ENCODE measurements at places on chromosomes 7 and 10. TPM values are rescaled to one million over a fixed set of nuclear protein-coding genes. Genes with fewer than 3 reads are reported as not detected.

DNA sequence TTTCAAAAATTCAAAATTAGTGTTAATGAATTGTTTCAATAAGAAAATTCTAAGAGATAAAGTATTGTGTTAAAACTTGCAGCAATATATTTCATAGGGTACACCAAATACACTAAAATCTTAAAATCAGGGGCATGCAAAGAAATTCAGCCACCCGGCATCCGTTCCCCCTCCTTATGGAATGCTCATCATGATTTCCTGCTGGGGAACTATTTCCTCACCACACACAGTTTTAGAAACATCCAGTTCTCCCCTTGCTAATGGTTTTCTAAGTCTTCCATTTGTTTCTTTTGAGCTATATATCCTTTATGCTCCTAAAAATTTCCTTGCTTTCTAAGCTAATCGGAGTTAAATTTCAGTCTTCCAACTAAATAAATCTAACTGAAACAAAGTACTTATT is 60.7 kb downstream of the CHCHD3 start:
- H3K27ac ChIP-seq: no peak overlapping the region
- H3K36me3 ChIP-seq: peaks cover 5% of the 10 kb centered on the region
- H3K4me3 ChIP-seq: no peak overlapping the region
- DNase-seq: no peak
- H3K4me1 ChIP-seq: no peaks in the 10 kb centered on the region

Gene RPS24
- total RNA-seq: 1,479 TPM

Gene AQP1
- 0.48 TPM for total RNA-seq

- peak; percentile 13 for DNase-seq
- H3K36me3 ChIP-seq: peaks cover 25% of the 10 kb centered on the region
- H3K4me1 ChIP-seq: peaks cover 78% of the 10 kb centered on the region
These were observed 97.8 kb downstream of the HIPK2 start for GRCh38 chr7:139679731-139680594.

- no peak overlapping the region for H3K27ac ChIP-seq
- no peaks in the 10 kb centered on the region for H3K27me3 ChIP-seq
- no peak for DNase-seq
- H3K36me3 ChIP-seq: no peaks in the 10 kb centered on the region
- no peak overlapping the region for H3K4me3 ChIP-seq
These were observed 310.4 kb downstream of the CTNNA3 start for GRCh38 chr10:67385566-67385965.

DNA sequence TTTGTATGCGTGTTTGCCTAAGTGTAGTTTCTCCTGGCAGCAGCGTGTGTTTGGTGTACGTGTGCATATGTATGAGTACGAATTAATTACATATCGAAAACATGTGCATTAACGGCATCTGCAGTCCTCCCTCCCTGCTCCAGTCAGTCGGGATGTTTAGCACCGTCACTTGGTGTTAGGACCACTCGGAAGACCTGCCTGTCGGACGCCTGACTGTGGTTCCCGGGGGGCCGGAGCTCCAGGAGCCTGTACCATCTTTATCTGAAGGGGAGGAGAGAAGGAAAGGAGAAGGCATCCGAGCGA is 1.1 kb upstream of the CNTNAP2 start:
- no peak for DNase-seq
- H3K27ac ChIP-seq: no peak overlapping the region
- no peaks in the 10 kb centered on the region for H3K4me1 ChIP-seq
- 0 out of 2 replicates have a peak, but pooled peaks cover 3% of the 10 kb centered on the region for H3K36me3 ChIP-seq
- H3K4me3 ChIP-seq: no peak overlapping the region

- no peaks in the 10 kb centered on the region for H3K4me1 ChIP-seq
- H3K27ac ChIP-seq: no peak overlapping the region
- no peak overlapping the region for H3K4me3 ChIP-seq
- no peak for DNase-seq
- H3K27me3 ChIP-seq: peaks cover 7% of the 10 kb centered on the region
- H3K36me3 ChIP-seq: no peaks in the 10 kb centered on the region
These were observed 131.3 kb downstream of the ANK3 start for GRCh38 chr10:60258429-60258797.

Gene KMT2C
- total RNA-seq: 29.5 TPM

GRCh38 chr7:46210467-46210866 is 289.4 kb upstream of the IGFBP3 start:
- no peak overlapping the region for H3K4me3 ChIP-seq
- peaks cover 33% of the 10 kb centered on the region for H3K4me1 ChIP-seq
- peak overlapping the region; percentile 19 for H3K27ac ChIP-seq
- no peaks in the 10 kb centered on the region for H3K27me3 ChIP-seq
- peak; percentile 55 for DNase-seq
- no peaks in the 10 kb centered on the region for H3K36me3 ChIP-seq

DNA sequence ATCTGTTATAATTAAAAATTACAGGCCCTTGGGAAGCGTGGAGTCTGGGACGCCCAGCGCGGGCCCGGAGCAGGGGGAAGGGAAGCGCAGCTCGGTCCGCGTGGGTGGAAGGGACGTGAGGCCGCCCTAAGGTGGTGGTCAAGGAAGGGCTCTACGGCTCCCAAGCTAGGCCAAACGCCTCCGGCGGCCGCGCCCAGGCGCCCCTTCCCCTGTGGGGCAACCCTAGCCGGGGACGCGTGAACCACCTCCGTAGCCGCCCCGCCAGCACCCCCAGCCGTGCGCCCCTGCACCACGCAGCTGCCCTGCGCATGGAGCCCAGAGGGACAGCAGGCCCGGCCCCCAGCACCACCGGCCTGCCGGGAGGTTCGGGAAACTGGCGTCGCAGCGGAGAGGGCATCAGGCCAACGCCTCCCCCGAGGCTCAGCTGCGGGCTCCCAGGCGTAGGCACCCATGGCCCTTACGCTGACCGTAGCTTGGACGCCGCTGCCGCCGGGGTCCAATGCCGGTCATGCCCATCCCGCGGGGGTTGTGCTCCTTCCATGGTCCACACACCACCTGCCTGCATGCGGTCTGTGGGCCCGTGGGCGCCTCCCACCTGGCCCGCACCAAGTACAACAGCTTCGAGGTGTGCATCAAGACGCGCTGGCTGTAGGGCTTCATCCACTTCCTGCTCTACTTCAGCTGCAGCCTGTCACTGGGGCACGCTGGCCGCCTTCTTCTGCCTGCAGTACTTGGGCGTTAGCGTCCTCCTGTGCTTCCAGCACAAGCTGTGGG is 166.7 kb downstream of the SEPTIN7 start:
- no peaks in the 10 kb centered on the region for H3K4me1 ChIP-seq
- H3K4me3 ChIP-seq: no peak overlapping the region
- no peaks in the 10 kb centered on the region for H3K36me3 ChIP-seq
- H3K27ac ChIP-seq: no peak overlapping the region
- no peak for DNase-seq

- no peaks in the 10 kb centered on the region for H3K4me1 ChIP-seq
- no peaks in the 10 kb centered on the region for H3K36me3 ChIP-seq
- no peak for DNase-seq
- H3K27ac ChIP-seq: no peak overlapping the region
- no peaks in the 10 kb centered on the region for H3K27me3 ChIP-seq
- H3K4me3 ChIP-seq: no peak overlapping the region
These were observed 300.5 kb upstream of the MYO3A start for GRCh38 chr10:25633542-25633941.

Gene CSTF2T
- total RNA-seq: 12.5 TPM

- no peaks in the 10 kb centered on the region for H3K36me3 ChIP-seq
- peaks cover 12% of the 10 kb centered on the region for H3K27me3 ChIP-seq
- no peak overlapping the region for H3K27ac ChIP-seq
- no peak for DNase-seq
These were observed 32.9 kb downstream of the TLX1 start for GRCh38 chr10:101164020-101164419.

- DNase-seq: no peak
- H3K27ac ChIP-seq: no peak overlapping the region
- no peaks in the 10 kb centered on the region for H3K4me1 ChIP-seq
These were observed 26.2 kb downstream of the ADAM22 start for GRCh38 chr7:87960239-87960638.

Gene GJD4
- not detected for total RNA-seq

DNA sequence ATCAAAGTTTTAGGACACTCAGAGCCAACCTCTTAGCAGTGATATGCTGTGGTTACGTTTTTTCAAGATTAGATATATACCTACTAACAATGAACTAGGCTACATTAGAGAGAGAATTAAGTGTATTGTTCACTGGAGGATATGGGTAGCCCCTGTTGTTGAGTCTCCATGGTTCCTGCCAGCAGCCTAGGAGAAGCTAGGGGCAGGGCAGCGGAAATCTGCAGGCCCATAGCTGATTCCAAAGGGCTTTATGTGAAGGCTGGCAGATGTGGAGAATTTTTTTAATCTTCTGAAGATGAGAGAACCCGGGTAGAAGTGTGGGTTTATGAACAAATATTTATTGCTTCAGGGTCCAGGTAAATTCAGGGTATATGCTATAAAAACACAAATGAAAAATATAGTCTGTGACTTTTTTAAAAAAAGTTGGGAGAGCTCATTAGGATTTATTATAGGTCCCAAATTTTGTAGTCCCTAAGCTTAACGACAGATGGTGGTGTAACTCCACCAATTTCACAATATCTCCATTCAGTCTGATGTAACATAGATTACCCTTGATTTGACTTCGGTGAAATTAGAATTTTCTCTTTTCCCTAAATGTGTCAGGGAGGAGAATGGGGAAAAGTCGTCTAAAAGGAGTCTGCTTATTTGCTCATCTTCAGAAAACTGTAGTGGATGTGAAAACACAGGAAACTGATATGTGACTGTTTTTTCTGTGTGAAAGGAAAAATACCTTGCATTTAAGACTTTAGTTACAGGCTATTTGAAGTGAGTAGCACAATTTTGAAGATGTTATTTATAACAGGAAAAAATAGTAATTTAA is 163.0 kb upstream of the PPP1R3A start:
- DNase-seq: peak; percentile 48
- no peak overlapping the region for H3K4me3 ChIP-seq
- no peaks in the 10 kb centered on the region for H3K36me3 ChIP-seq
- H3K4me1 ChIP-seq: peaks cover 23% of the 10 kb centered on the region
- H3K27me3 ChIP-seq: peaks cover 30% of the 10 kb centered on the region
- H3K27ac ChIP-seq: no peak overlapping the region

Gene VOPP1
- total RNA-seq: 102 TPM

Gene RET
- 0.47 TPM for total RNA-seq

Gene STEAP1
- total RNA-seq: 21.1 TPM

DNA sequence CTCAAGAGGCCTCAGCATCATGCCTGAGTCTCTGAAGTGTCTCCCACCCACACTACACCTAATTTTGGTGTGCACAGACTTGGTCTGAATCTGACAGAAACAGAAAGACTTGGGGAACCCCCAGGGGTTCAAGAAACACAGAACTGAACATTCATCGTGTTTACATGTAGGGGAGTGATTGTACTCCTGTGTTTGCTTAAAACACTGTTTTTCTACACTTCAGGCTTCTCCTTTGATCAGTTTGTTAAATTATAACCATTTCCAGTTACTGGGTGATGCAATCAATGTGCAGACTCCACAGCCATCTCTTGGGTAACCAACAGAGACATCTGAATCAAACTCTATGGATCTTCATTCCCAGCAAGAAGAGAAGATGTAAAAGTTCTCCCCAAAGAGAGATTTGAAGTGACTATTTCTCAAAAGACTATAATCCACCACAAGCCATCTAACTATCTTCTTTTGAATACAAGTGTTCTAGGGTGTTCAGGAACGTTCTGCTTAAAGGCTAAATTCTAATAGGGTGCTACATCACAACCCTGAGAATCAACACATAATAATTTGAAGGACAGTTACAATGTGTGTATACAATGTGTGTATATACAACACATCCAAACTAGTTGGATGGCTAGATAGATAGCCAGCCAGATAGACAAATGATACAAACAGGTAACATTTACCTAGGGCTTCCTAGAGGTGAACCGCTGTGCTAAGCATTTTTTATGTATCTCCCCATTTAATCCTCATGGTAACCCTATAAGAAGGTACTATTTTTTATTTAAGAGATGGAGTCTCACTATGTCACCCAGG is 34.2 kb downstream of the DNAJC12 start:
- no peaks in the 10 kb centered on the region for H3K36me3 ChIP-seq
- H3K4me3 ChIP-seq: no peak overlapping the region
- no peak for DNase-seq
- no peaks in the 10 kb centered on the region for H3K27me3 ChIP-seq

Gene PNPLA8
- total RNA-seq: 17.7 TPM

- no peaks in the 10 kb centered on the region for H3K36me3 ChIP-seq
- DNase-seq: no peak
- H3K27ac ChIP-seq: no peak overlapping the region
- no peaks in the 10 kb centered on the region for H3K4me1 ChIP-seq
- H3K27me3 ChIP-seq: peaks cover 12% of the 10 kb centered on the region
These were observed 29.0 kb upstream of the OGDHL start for GRCh38 chr10:49791100-49791499.

GRCh38 chr7:116145245-116145852 is 65.0 kb upstream of the TES start:
- peaks cover 16% of the 10 kb centered on the region for H3K4me1 ChIP-seq
- no peak for DNase-seq
- no peak overlapping the region for H3K27ac ChIP-seq
- H3K36me3 ChIP-seq: 0 out of 2 replicates have a peak, but pooled peaks cover 6% of the 10 kb centered on the region

Gene CALN1
- total RNA-seq: not detected

- no peaks in the 10 kb centered on the region for H3K4me1 ChIP-seq
- H3K4me3 ChIP-seq: no peak overlapping the region
- no peak overlapping the region for H3K27ac ChIP-seq
- no peaks in the 10 kb centered on the region for H3K36me3 ChIP-seq
- no peak for DNase-seq
These were observed 59.8 kb downstream of the GRID1 start for GRCh38 chr10:86306628-86307278.

GRCh38 chr10:18554479-18554878 is 96.9 kb downstream of the NSUN6 start:
- DNase-seq: no peak
- H3K4me1 ChIP-seq: no peaks in the 10 kb centered on the region
- H3K27ac ChIP-seq: no peak overlapping the region
- H3K4me3 ChIP-seq: no peak overlapping the region
- peaks cover 5% of the 10 kb centered on the region for H3K36me3 ChIP-seq

DNA sequence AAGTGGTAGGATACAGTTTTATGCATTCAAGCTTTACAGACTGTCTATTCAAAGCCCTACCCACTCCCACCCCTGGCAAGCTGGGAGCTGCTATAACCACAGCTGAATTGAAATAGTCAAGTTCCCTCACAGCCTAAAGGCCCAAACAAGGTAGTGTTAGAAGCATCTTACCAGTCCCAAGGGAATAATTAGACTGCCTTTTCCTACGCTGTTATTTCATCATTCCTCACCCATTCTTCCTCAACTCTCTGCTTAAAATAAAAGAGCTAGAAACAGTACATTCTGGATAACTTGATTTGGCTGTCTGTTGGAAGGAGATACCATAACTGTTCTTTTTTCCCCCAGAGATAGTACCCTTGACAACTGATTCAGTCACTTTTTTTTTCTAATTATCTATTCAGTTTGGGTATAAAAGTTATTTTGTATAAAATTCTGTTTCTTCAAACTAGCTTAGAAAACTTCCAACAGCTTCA is 54.0 kb downstream of the RAPGEF5 start:
- peaks cover 7% of the 10 kb centered on the region for H3K4me1 ChIP-seq
- H3K27me3 ChIP-seq: no peaks in the 10 kb centered on the region
- H3K27ac ChIP-seq: no peak overlapping the region
- DNase-seq: no peak
- peaks cover 11% of the 10 kb centered on the region for H3K36me3 ChIP-seq
- no peak overlapping the region for H3K4me3 ChIP-seq

- no peaks in the 10 kb centered on the region for H3K27me3 ChIP-seq
- no peak for DNase-seq
- peak overlapping the region; percentile 98 for H3K4me3 ChIP-seq
- H3K36me3 ChIP-seq: no peaks in the 10 kb centered on the region
- H3K27ac ChIP-seq: peak overlapping the region; percentile 86
These were observed 1.8 kb downstream of the GRK5 start for GRCh38 chr10:119209035-119209735.

Gene MINPP1
- total RNA-seq: 36.1 TPM

Measured in HFFc6 (cell line).